Fibroblast of the aortic adventitia (primary cell): ENCODE measurements at places on chromosomes 7 and 10. TPM values are rescaled to one million over a fixed set of nuclear protein-coding genes. Genes with fewer than 3 reads are reported as not detected.

Gene EVX1
- total RNA-seq = not detected in 2 replicates

Gene LHPP
- total RNA-seq = 4.9 and 12.5 TPM in 2 replicates

Gene VPS50
- 32.3 and 50.0 TPM in 2 replicates for total RNA-seq

Gene AMPH
- total RNA-seq = 2.4 and 3.2 TPM in 2 replicates

Gene ADRA2A
- 0.82 and 2.6 TPM in 2 replicates for total RNA-seq

Gene NYAP1
- total RNA-seq = 0.81 and 5.6 TPM in 2 replicates

Gene RASA4B
- total RNA-seq = 4.6 TPM in 2 replicates

Gene FBXL13
- 2.9 and 3.4 TPM in 2 replicates for total RNA-seq

Gene PTPRZ1
- total RNA-seq = 0.72 and 3.8 TPM in 2 replicates

Gene APBB1IP
- 2.9 and 5.9 TPM in 2 replicates for total RNA-seq

Gene SFTPA1
- not detected in 2 replicates for total RNA-seq

Gene VPS41
- total RNA-seq = 58.0 and 308 TPM in 2 replicates

Gene EN2
- under 0.01 TPM in 1 of 2 replicates, not detected in the other for total RNA-seq

Gene PALD1
- 0.16 and 0.18 TPM in 2 replicates for total RNA-seq

Gene C10orf67
- total RNA-seq = 0.09 TPM in 1 of 2 replicates, not detected in the other

Gene SPOCK2
- 0.36 and 0.98 TPM in 2 replicates for total RNA-seq

Gene TLX1
- 0.16 TPM in 1 of 2 replicates, not detected in the other for total RNA-seq

Gene MDFIC
- 15.9 and 72.1 TPM in 2 replicates for total RNA-seq

Gene TUBAL3
- total RNA-seq = not detected in 2 replicates

Gene INA
- total RNA-seq = 0.33 and 0.90 TPM in 2 replicates

Gene C10orf53
- not detected in 2 replicates for total RNA-seq

Gene ACTL6B
- not detected in 2 replicates for total RNA-seq

Gene LIPN
- not detected in 2 replicates for total RNA-seq

Gene NPY
- total RNA-seq = not detected in 2 replicates

Gene SUFU
- total RNA-seq = 3.3 and 4.8 TPM in 2 replicates

Gene TUBGCP2
- 33.0 and 72.8 TPM in 2 replicates for total RNA-seq
